ENCODE measurements at places on chromosomes 2 and 18. TPM values are rescaled to one million over a fixed set of nuclear protein-coding genes. Genes with fewer than 3 reads are reported as not detected.

Gene GKN1
- total RNA-seq: not detected

Gene CNTNAP5
- not detected for total RNA-seq

Gene CFC1
- not detected for total RNA-seq

Gene RPIA
- total RNA-seq: 10.8 TPM

Gene SERPINB4
- not detected for total RNA-seq

Gene RAB6D
- total RNA-seq: not detected

Gene SLC25A12
- total RNA-seq: 17.5 TPM

Gene NETO1
- not detected for total RNA-seq

Gene ANKRD53
- 0.50 TPM for total RNA-seq

Gene MPP4
- 2.0 TPM for total RNA-seq

Gene PPM1B
- total RNA-seq: 35.1 TPM

Gene COLEC11
- total RNA-seq: not detected

Gene ALPP
- not detected for total RNA-seq

Gene IL1R1
- 11.2 TPM for total RNA-seq

Measured in uterine smooth muscle cell (primary cell).